ENCODE measurements at places on chromosomes 5 and 9.

DNA sequence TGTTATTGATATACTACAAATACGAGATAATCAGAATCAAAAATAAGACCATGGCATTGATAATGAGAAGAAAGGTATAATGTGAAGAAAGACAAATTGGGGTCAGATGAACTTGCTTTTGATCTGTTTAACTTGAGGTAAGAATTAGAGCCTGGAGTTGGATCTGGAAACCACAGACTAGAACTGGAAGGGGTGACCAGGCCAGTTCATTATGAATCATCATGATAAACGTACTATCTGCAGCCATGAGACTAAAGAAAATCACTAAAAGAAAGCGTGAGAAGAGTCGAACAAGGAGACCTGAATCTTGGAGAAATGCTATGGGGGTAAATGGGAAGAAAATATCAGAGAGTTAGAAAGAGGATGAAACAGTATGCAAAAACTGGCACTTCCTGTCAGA lies 967.5 kb downstream of the NR2F1-AS1 start:
- no peak for DNase-seq

- no peak for DNase-seq
These were observed 539 bp downstream of the POC5 start for GRCh38 chr5:75716715-75717081.

GRCh38 chr5:69415584-69415958 lies 655 bp downstream of the MARVELD2 start:
- DNase-seq = no peak

DNA sequence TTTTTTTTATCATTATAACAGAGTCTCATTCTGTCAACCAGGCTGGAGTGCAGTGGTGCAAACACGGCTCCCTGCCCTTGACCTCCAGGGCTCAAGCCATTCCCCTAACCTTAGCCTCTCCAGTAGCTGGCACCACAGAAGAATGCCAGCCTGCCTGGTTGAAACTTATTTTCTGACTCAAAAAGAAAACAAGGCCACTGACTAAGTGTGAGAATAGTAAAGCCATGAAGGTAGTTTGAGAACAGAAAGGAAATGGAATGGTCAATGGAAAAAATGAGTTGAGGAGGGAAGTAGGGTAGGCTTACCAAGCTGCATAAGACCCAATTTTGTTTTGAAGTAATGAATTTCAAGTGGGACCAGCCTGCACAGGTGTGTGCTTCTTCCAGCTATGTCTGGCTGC lies 82.8 kb upstream of the RORB start:
- no peak for DNase-seq

DNA sequence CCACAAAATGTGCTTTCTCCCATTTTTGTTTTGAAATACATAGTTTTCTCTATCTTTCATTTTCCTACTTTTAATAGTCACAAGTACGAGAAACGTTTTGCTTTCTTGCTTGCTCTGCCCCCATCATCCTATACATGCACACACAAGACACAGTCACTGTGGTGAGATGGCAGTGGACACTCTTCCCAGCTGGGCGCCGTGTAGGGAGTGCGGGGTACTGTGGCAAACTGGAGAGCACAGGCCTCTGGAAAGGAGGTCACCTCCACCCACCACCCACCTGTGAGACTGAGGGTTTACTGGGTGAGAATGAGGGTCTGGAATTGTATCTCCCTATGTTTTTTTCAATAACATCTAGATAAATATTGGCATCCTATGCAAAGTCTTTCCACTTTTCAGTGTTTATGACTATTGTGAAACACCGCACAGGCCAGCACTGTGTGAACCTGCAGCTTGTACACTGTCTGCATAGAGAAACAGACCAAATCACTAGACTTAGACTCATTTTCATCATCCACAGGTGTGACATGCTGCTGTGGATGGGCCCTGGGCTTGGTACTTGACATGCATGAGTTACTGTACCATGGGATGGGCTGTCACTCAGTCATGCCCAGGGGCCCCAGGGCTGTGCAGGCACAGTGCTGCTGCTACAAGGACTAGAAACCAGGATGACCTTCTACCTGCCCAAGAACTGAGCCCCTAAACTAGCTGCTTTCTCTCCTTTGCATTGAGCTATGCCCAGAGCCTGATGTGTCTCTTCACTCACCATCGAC lies 118.1 kb upstream of the LMX1B start:
- DNase-seq = no peak

- no peak for DNase-seq
These were observed 40.0 kb upstream of the ORM1 start for GRCh38 chr9:114282926-114283325.

- DNase-seq = no peak
These were observed 490.9 kb downstream of the NFIB start for GRCh38 chr9:13823026-13823425.

DNA sequence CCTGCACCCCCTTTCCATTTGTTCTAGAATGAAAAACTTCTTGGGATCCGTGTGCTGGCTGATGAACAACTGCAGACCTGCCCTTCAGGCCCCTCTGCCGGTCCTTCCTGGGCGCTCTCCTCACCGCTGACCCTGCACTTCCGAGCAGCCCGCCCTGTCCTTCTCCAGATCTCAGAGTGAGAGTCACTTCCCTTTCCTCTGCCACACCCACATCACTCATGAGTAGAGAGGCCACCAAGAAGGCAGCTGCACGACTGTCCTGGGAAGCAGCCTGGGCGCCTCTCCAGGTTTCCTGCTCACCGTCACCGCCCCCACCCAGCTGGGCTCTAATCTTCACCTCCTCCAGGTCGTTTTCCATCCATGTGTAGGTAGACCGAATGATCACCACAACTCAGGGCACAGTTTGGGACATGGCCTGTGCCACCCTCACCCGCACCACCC lies 35.0 kb upstream of the NSMF start:
- no peak for DNase-seq

- DNase-seq = no peak
These were observed 8.5 kb upstream of the NEURL1B start for GRCh38 chr5:172632346-172633092.

GRCh38 chr5:170266570-170267381 lies 30.8 kb downstream of the LCP2 start:
- DNase-seq = peak; percentile 57

DNA sequence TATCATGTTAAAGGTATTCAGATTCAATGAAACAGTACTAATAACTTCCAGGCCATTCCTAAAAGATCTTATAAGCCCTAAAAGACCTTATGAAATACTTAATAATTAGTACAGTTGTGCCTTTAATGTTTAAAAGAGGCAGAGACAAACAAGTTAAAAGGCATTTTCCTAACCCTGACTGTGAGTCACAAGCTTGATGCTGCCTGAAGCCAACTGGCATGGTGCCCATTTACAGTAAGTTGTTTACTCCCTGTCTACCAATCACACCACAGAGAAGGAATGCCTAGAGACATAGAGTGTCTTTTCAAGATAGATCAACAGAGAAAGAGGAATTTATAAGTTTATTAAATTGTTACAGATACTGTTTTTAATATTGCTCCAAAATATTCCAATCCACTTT lies 47.8 kb downstream of the NR3C1 start:
- peak; percentile 56 for DNase-seq

DNA sequence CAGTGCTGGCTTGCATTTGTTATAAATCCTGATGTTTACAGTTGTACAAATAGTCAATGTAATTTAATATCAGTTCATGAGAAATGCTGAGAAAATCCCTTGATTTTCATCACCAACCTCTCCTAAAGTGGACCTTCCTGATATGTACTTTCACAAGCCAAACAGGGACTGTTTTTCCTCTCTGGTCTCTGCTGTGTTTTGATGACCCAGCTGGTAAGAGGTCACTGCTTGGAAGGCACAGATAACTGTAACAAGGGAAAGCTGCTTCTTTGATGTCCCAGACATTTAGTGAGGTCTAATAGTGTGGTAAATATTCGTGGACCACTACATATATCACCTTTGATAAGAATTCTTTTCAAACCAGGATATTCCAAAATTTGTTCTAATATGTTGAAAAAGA lies 68.7 kb upstream of the HAPLN1 start:
- DNase-seq = no peak

DNA sequence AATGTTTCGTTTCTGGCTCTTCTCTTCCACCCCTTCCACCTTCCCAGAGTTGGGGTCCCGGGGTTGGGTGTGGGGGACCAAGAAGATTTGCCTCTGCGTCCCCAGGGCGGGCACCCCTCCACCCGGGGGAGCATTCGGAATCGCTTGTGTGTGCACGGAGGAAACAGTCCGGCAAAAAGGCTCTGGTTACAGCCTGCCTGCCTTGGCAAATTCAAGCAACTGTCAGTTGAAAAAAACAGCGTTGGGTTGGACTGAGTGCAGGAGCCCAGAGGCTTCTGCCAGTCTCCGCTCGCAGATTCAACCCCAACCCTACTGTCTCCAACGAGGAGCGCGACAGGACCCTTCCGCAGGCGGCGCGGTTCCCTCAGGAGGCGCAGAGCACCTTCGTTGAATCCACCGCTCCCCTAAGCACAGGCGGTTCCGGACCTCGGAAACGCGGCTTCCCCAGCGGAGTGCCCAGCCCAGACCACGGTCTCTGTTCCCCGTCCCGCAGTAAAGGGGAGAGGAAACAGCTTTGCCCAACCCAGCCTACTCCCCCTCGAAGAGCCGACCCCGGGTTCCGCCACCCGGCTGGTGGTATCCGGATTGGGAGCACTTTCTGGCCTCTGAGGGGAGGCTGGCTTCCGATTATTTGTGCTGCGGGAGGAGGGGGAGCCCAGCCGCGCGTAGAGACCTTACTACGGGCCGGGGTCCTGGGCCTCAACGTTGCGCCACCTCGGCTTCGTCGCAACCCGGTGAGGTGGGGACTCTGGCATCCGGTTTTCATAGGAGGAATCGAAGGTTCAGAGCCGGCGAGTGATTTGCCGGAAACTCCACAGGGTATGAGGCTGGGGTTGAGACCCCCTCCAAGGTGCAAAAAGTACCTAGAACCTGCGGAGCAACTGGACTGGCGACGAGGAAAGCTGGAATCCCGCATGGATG lies 9.6 kb downstream of the LHX6 start:
- no peak for DNase-seq

DNA sequence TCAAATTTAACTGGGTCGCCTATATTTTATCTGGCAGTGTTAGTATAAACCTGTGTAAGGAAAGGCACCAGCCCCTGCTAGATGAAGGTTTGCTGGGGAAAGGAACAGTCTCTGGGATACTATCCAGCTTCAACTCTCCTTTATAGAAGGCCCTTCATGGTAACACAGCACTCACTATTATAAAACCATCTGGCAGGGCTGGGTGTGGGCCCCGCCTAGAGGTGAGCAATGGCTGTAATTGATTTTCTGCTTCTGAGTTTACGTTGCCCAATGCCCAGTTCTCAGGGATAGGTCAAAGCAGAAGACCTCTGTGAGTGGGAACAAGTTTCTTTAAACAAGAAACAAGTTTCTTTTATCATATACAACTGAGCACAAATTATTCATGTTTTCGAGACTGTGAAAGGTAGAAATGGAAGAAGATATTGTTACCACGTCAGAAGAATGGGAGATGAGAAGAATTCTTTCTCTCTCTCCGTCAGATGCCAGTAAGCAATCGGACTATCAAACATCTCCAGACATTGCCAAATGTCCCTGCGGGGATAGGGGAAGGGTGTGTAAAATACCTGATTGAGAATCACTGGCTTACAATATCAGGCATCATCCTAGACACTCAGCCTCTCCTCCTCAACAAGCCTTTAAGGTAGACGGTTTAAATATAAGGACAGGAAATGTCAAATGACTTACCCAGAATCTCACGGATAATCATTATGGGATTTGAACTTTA lies 205.9 kb downstream of the PDZD2 start:
- DNase-seq = no peak

GRCh38 chr9:4065054-4065453 lies 234.8 kb downstream of the GLIS3 start:
- no peak for DNase-seq

DNA sequence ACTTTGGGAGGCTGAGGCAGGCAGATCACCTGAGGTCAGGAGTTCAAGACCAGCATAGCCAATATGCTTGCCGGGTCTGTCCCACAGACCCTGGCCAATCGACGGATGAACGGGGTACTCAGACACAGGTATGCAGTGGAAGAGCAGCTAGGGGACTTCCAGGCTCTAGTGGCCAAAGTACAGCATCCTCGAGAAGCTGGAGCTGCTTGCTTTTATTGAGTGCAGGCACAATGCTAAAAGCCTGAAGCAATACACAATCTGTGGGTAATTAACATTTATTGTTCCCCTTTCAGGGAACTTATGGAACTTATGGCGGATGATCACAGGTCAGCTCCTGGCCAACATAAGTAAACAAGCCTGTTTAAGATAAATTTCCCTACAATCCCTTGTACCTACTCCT lies 32.8 kb upstream of the SEMA4D start:
- no peak for DNase-seq

DNA sequence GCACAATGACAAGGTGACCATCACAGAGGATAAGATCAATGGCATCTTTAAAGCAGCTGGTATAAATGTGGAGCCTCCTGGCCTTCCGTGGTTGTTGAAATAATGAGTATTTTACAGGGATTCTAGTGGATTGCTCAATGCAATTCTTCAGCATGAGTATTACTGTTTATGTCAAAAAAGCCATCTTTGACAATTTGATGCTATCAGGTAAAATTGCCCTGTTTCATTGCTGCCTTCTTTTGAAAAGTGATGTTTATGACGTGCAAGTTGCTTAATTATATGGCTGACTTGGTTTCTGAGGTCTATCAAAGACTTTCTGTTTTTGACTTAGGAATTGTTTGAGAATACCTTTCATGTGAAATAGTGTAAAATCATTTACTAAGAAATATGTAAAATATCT lies 237.2 kb downstream of the PARP8 start:
- no peak for DNase-seq

GRCh38 chr9:34463098-34463900 lies 4.7 kb downstream of the DNAI1 start:
- DNase-seq = no peak

DNA sequence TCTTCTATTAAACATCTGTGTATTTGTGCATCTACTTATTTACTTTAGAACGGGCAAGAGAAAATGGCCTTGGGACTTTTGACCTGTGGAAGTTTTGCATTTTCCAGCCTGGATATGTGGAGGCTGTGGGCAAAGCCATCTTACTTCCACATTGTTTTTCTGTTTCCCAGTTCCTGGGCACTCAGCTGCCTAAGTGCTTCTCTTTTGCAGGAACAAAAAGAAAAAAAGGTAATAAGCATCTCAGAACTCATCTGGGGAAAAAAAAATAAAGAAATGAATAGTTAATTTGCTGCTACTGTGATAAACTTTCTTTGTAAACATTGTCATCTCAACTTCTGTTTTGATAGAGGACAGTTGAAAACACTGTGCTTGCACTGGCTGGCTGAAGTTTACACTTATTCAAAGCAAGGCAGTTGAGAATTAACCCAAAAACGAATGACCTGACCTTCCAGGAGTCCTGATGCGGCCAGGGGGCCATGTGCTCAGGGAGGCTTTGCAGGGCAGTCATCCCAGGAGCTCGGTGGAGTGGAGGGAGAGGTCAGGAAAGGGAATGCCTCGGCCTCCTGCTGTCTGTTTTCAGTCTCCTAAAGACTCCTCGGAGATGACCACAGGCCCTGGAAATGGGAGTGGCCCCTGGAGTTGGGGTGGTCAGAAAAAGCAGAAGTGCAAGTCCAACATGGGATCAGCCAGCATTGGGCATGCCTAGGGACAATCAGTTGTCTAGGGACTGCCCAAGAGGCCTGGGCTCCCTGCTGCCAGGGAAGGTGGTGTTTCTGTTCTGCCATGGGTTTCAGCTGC lies 75.5 kb downstream of the RAI14 start:
- no peak for DNase-seq

Data from T-helper 22 cell (primary cell).